ENCODE measurements at places on chromosomes 7 and 10.

GRCh38 chr10:27717861-27718260, 27.8 kb downstream of the MKX start:
- DNase-seq: no peak

DNA sequence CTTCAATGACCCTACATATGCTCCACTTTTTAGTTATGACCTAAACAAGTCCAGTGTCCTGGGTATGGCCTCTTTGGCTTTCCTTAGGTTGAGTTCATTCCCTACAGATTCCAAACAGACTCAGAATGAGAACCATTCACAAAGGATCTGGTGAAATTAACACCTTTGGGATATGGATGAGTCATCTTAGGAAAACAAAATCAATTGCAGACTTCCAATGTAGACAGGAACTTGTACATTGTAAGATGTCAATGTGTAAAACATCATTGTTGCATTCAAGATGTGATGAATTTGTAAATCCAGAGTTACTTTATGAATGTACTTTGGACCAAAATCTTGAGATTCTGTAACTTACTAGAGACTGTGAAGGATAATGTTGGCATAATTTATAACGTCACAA, 43.4 kb upstream of the HECTD2 start:
- no peak for DNase-seq

- no peak for DNase-seq
Observed at GRCh38 chr10:62769574-62770242, 34.8 kb upstream of the ADO start.

GRCh38 chr10:83965473-83965872, 173.8 kb upstream of the GHITM start:
- no peak for DNase-seq

GRCh38 chr7:80060218-80060806, 74.3 kb upstream of the GNAI1 start:
- no peak for DNase-seq

DNA sequence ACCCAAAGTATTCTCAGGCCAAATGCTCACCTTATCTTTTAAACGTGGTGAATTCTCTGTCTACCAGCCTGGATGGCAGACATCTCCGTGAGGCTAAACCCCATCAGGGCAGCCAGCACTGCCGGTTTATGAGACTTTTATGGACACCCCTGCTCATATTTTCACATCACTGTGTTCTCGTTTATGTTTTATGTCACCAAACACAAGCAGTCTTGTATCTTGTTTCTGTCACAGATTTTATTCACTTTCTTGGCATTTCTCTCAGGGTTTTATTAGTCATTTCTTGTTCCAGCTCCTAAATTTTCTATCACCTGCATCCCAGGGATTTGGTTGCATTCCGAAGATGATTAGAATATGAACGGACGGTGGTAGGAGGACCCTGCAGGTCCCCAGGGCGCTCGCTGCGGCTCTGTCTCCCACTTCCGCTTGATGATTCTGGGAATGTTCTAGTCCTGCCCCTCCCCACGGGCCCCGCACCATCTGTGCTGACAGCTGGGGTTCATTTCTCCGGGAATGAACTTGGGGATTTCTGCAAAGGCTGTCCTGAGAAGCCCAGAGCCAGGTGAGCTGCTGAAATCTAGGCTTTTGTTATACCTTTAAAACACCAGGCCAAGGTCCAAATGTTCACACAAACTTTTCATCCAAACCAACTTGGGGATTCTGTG, 217.6 kb downstream of the GFRA1 start:
- DNase-seq: no peak

GRCh38 chr10:22736134-22736533, 21.8 kb upstream of the PIP4K2A start:
- no peak for DNase-seq
